ENCODE measurements at places on chromosomes 1 and 21. TPM values are rescaled to one million over a fixed set of nuclear protein-coding genes. Genes with fewer than 3 reads are reported as not detected.

DNA sequence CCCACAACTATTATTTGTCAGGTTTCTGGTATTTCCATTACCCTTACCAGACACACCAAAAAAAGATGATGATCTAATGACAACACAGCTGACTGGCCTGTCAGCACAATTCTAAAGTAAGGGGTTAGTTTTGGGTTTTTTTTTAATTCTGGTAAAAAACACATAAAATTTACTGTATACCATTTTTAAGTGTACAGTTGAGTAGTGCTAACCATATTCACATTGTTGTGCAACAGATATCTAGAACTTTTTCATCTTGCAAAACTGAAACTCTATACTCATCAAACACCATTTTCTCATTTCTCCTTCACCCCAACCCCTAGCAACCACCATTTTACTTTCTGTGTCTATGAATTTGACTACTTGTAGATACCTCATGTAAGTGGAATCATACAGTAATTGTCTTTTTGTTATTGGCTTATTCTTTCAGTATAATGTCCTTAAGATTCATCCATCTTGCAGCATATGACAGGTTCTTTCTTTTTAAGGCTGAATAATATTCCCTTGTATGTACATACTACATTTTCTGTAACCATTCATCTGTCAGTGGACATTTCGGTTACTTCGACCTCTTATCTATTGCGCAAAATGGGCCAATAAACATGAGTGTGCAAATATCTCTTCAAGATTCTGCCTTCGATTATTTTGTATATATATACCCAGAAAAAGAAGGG lies 29.8 kb downstream of the ARNT start:
- DNase-seq, result no peak

DNA sequence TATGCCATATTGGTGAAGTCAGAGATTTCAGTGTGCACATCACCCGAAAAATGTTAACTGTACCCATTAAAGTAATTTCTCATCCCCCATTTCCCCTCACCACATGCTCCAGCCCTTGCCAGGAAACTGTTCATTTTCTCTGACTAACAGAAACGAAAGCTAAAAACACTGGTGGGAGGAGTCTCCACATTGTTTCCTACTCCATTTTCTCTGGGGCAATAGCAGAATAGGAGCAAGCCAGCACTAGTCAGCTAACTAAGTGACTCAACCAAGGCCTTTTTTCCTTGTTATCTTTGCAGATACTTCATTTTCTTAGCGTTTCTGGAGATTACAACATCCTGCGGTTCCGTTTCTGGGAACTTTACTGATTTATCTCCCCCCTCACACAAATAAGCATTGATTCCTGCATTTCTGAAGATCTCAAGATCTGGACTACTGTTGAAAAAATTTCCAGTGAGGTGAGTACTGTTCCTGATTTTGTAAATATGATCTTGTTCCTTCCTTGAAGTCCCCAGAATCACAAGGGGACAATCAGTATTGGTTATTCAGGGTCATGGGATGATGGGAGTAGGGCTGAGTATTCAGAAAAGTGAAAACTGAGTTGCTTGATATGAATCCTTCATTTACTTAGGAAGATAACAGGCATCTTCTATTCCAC lies at the start of gene IFI16:
TSS of gene IFI16 (plus strand) at position 204 of the 658 bp plus-strand sequence. CDS start 4,774 bp downstream, outside the sequence.
- DNase-seq, result no peak

DNA sequence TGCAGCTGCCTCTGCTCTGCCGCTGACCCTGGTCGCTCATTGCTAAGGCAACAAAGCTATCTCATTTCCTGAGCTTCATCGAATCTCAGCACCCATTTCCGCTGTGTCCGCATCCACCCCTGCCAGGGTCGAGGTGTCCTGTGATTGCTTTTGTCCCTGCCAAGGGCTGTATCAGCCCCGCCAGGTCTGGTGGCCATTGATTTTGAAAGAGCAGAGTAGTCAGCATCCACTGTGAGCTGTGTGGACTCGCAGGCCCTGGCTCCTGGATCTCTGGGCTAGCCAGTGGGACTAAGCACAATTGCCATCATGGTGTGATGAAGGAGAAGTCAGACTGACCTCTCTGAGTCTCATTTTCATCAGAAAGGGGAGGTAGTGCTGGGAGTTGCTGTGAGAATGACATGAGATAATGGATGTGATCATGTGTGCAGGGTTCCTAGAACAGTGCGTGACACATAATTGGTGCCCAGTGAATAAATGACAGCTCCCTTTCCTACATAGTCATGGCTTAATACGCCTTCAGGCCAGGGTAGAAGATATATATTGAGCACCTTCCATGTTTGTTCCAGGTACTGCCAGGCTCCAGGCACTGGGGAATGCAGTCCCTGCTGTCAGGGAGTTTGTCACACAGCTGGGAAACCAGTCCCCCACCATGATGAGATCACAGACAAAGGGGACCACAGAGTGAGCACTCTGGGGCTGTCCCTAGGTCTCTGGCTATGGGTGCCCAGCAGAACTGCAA lies 32.1 kb downstream of the NAV1 start:
- DNase-seq, result no peak

DNA sequence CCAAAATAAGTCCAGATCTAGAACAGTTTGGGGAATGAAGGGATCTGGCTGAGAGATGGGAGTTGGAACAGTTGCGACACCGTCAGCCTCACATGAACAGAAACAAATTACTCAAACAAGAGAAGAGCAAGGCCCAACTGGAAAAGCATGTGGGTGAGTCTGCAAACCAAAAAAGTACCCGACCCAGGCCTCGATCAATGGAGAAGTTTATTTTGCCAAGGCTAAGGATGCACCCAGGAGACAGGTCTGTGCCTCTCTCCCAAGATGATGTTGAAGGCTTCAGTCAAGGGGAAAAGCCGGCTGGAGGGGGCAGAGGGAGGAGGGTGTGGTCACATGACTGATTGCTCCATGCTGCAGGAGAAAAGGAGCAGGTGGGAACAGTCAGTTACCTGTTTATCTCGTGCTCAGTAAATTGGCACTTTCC lies 42.3 kb downstream of the KRTAP10-1 start:
- no peak for DNase-seq

The C1orf87 gene
- total RNA-seq, result not detected

The HJV gene
- total RNA-seq, result not detected

The CRYAA gene
- not detected for total RNA-seq

Measured in cerebellum (tissue), 4 donors.